ENCODE measurements at places on chromosomes 6 and 20.

GRCh38 chr6:89858041-89858440 lies 28.4 kb downstream of the CASP8AP2 start:
- DNase-seq: no peak

- no peak for DNase-seq
These were observed 99.9 kb upstream of the RIN2 start for GRCh38 chr20:19658137-19658536.

- no peak for DNase-seq
These were observed 107.9 kb upstream of the SPACA1 start for GRCh38 chr6:87939776-87940175.

- no peak for DNase-seq
These were observed 46.0 kb upstream of the UST start for GRCh38 chr6:148700741-148701311.

DNA sequence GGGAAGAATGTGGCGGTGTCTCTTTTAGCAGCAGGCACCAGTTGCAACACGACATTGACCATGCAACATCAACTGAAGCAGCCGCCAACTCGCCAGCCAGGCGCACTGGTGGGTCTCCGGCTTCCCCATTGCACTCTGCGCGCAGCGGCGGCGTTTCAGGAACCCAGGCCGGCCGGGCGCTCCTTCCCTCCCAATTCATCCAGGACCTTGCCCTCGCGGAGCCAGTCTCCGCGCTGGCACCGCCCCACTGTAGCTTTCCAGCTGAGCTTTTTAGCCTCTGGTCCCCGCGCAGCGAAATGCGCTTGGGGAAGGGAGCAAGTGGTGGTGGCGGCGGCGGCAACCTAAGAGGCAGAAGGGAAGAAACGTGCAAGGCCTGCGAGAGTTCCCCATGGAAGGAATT lies 297.9 kb upstream of the RIMS1 start:
- DNase-seq: no peak

DNA sequence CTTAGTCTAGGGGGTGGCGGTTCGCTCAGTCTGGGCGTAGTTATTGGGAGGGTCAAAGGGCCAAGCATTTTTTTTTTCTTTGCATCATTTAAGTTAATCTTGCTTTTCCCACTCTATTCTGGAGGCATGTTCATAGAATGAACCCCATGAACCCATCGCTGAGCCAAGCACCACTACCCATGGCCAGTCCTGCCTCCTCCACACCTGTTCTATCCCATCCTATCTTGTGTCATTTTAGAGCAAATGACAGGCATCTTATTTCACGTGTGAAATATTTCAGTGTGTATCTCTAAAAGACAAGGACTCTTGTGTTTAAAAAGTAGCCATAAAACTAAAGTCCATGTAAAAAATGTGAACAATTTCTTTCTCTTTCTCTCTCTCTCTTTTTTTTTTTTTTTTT lies 13.9 kb downstream of the SRC start:
- no peak for DNase-seq

DNA sequence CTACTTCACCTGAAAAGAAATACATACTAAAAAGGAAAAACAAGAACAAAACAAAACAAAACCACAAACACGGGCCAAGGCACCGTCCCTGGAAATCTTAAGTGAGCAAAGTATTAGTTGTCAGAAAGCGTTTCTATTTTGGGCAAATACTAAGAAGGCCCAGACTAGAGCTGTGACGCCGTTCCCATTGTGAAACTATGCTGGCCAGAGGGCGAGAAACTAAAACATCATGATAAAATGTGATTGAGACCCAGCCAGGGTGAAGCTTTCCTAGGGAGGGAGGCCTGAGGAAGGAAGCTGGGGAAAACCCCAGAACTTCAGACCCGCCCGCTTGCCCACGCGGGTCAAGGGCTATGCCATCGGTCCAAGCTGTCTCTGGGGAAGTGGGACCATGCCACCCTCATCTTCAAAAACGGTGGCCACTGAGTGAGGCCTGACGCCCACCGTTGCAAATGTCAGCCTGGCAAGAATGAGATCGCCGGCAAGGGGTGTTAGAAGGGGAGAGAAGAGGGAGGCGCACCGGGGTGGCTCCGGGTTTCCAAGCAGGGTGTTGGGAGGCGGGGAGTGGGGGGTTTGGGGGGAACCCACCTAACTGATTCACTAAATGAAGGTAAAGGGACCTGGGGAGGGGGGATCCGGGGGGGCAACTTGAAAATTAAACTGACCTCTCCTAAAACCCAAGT lies 1950.9 kb upstream of the DEFB115 start:
- no peak for DNase-seq

GRCh38 chr6:111995404-111995803 lies 58.5 kb upstream of the CCN6 start:
- DNase-seq: no peak

GRCh38 chr6:81253821-81254220 lies 498.7 kb downstream of the TENT5A start:
- no peak for DNase-seq

GRCh38 chr6:130966344-130966980 lies 96.6 kb downstream of the EPB41L2 start:
- no peak for DNase-seq

DNA sequence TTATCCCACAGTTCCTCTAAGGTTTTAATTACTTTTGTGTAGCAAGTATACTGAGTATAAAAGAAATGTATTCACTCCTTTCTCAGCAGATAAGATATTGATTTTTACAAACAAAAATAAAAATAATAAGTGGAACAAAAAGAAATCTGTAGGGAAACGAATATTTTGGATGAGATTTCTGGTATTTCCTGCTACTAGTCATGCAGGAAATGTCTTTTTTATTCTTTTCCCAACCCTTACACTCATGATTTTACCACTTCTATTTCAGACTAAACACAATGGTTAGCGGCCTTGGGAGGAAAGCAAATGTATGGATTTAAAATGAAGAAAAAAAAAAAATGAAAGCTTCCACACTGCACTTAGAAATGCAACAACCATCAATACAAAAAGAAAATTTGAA lies 580.5 kb upstream of the MARCKS start:
- DNase-seq: no peak

DNA sequence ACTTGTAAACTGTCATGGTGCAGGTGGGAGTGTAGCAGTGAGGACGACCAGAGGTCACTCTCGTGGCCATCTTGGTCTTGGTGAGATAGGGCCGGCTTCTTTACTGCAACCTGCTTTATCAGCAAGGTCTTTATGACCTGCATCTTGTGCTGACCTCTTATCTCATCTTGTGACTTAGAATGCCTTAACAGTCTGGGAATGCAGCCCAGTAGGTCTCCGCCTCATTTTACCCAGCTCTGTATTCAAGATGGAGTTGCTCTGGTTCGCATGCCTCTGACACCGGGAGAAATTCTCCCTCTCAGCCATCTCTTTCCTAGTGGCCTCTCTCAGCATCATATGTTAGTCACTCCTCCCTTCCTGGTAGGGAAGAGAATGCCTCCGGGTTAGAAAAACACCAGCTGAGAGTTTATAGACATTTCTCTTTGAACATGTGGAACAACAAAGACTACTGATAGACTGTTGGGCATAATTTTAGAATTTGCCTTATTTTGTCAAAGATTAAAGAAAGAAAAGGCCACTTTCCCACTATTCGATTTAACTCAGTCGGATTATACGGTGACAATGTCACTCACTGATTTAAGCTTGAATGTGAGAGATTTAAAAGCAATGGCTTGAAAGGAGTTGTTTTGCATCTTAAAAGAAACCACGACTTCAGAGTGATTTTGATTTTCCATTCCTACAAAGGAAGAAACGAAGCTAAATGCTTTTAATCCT lies 67.9 kb upstream of the SNX9 start:
- DNase-seq: no peak

- no peak for DNase-seq
These were observed 185.6 kb downstream of the OR2B2 start for GRCh38 chr6:27726619-27727023.

DNA sequence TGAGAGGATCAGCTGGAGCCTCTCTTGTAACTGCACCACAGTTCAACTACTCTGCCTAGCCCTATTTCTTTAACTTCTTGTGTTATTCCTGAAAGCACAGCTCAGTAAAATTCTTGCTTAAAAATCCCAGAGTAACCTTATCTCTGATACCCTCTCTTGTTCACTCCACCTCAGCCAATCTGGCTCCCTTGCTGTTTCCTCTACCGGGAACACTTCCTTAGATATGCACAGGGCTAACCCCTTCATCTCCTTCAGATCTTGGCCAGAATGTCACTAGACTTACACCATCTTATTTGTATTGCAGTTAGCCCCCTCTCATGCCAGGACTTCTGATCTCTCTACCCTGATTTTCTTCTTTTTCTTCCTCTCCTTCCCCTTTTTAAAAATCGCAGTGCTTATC lies 2.6 kb upstream of the ZKSCAN3 start:
- no peak for DNase-seq

- DNase-seq: no peak
These were observed 128.9 kb upstream of the PMEPA1 start for GRCh38 chr20:57838670-57839151.

DNA sequence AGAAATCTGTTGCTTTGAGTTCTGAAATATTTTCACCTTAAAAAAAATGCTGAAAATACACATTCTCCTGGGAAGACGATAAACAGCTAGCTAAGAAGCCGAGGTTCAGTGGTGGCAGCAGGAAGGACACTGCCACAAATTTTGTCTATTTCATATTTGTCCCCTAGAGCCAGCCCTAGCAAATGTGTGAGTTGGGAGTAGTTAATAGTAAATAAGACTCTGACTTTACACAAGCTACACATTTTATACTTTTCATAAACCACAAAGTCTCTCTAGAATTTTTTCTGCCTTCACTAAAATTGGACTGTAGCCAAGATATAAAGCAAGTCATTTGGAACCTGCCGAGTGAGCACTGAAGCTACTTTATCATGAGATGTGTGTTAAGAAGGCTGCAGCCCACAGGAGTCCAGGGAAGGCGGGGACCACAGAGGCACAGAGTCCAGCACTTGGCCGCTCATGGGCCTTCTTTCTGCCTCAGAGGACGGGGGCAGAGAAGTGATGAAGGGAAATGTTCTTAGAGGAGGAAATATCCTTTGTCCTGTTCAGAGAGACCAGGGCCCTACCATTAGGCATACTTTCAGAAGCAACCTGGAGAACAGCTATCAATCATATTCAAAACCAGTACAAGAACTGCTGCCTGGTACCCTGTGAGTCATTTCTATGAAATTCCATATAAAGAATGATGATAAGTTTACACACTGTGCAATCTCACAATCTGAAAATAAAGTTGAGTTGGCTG lies 241.7 kb upstream of the TAB2 start:
- DNase-seq: no peak

DNA sequence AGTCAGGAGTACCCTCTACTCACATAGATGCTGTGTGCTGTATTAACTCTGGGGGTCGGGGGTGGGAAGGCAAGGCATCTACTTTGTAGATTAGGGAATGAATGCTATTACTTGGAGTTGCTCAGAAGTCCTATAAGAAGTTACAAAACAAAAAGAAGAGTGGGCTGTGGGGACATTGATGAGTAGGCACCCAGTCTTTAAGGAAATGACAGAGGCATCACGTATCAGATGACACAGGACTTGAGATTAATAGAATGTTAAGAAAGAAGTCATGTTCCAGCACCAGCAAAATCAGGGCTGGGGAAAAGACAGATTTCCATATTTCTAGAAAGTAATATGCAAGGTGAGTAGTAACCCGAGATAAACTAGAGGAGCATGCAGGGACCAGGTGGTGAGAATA lies 19.0 kb upstream of the STXBP5 start:
- no peak for DNase-seq

GRCh38 chr20:59002388-59002787 lies 4.7 kb downstream of the CTSZ start:
- DNase-seq: no peak

GRCh38 chr6:14092316-14092715 lies 25.3 kb upstream of the CD83 start:
- DNase-seq: no peak

- no peak for DNase-seq
These were observed 697.0 kb upstream of the POU3F2 start for GRCh38 chr6:98137391-98137790.

- no peak for DNase-seq
These were observed 801 bp downstream of the FBXL4 start for GRCh38 chr6:98946879-98947410.

GRCh38 chr6:82568290-82568993 lies 204.8 kb downstream of the TPBG start:
- no peak for DNase-seq

DNA sequence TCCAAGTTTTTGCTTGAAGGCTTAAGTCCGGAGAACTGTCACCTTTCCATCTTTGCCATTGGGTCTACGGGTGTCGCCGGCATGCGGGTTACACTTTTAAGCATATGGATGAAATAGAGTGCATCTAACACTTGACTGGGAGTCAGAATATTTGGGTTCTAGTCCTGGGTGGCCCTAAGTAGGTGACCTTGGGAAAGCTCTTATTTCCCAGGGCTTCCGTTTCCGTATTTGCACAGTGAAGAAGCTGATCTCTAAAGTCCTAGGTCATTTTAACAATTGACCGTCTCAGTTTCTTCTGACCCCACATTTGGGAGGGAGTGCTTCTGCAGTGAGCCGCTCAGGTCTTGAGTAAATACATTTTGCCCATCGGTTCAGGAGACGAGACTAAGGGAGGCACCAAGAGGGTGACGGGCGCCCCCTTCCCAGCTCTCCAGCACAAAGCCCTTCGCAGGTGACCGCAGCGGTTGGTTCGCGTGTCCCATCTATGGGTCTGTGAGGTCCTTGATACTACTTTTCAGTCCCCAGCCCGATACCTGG lies 651 bp upstream of the BLTP3A start:
- peak; percentile 69 for DNase-seq

- no peak for DNase-seq
These were observed 615.0 kb downstream of the C6orf118 start for GRCh38 chr6:164694386-164694785.

- no peak for DNase-seq
These were observed 70.3 kb downstream of the GFRA4 start for GRCh38 chr20:3592931-3593330.

DNA sequence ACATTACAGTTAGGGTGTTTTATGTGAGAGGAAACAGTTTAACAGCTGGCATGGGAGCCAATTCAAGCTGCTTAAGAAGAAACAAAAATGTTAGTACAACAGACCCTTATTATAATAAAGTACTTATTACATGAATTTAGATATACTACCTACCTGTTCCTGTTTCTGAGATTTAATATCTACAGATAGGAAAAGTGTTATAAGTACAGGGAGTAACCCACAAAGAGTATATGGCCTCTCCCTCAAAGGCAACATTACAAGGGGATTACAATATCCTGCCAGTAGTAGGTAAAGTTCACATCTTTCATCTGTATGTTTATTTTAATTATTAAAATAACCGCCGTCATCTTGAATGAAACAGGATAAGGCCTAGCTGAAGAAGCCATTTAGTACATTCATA lies 1.8 kb upstream of the ME1 start:
- DNase-seq: no peak

DNA sequence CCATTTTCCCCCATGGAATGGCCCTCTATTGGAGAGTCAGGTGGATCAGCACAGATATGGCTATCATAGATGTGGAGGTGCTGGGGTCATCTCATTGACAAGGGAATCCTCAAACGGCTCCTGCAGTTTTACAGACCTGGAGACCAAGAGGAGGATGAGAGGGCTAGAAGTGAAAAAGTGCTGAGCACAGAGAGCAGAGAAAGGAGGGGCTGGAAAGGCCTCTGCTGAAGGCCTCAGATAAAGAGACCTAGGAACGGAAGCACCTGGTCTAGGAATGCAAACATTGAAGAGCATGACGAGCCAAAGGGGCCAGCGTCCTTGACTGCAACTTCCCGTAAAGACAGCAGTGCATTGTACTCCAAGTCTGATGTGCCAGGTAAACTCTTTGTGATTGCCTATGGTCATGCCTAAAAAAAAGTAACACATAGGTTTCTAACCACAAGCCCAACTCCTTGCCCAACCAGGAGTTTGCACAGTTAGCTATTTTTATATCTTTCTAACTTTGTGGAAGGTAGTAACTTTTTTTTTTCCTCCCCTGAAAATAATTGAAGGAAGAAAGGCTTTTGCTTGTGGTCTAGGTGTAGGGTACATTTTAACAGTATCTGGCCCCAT lies 15.2 kb downstream of the RSPH4A start:
- DNase-seq: no peak

All from dorsolateral prefrontal cortex (tissue), 122 donors.